ENCODE measurements at places on chromosomes 11 and 22.

- DNase-seq = no peak
Observed at GRCh38 chr11:115707180-115707905, 203.1 kb upstream of the CADM1 start.

GRCh38 chr11:88355887-88356286, 18.4 kb upstream of the CTSC start:
- DNase-seq = no peak

DNA sequence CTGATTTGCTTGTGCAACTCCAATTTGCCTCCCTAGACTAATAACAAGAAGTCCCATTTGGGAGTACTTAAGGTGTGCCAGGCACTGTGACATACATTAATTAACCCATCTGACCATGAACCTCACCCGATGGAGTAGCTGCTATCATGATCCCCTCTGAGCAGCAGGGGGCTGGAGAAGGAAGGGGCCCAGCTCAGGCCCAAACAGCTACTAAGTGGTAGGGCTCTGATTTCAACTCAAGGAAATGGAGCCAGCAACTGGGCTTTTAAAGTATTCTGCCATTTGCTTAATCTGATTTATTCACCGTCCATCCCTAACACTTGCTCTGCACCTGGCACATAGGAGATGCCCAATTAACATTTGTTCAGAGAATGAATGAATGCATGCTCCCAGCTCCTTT, 1.2 kb downstream of the CRYBB1 start:
- DNase-seq = no peak

DNA sequence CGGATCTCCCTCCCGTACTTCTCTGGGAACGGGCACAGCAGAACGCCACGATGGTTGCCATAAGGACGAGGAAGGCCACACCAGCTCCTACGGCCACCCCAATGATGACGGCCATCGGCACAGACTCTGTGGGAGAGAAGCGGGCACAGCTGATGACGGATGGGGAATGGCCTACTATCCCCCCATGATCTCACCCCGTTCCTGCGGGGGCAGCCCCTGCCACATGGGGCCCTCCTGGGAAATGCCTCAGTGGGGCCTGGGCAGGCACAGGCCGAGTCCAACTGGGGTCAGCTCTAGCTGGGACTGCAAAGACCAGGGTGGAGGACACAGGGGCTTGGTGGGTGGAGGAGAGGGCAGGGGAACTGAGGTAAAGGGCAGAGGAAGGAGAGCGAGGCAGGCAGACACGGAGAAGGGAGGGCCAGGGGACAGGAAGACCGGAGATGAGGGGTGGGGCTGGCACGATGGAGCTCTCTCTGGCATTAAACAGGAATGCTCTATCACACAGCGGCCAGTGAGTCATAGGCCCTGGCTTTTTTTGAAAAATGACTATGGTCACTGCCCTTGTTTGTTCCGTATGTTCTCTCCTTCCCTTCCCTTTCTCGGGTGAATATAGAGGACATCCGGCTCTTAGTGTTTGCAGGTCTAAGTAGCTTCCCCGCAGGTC, 76.0 kb downstream of the ST3GAL4 start:
- peak; percentile 60 for DNase-seq

DNA sequence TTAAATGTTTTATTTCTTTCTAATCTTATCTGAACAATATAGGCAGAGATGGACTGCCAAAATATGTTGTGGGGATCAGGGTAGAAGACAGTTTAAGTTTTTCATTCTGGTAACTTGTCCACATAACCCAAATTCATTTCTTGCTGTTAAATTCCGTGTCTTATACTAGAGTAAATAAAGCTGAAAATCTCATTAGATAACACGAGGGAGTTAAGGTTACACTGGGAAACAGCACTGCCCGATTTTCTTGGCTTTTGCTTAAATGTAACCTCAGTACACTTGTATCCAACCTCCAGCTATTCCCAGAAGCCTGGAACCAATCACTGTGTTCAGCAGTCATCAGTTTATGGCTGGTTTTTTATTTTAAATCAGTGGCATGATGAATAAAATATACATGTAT, 48.2 kb downstream of the MICAL3 start:
- no peak for DNase-seq

DNA sequence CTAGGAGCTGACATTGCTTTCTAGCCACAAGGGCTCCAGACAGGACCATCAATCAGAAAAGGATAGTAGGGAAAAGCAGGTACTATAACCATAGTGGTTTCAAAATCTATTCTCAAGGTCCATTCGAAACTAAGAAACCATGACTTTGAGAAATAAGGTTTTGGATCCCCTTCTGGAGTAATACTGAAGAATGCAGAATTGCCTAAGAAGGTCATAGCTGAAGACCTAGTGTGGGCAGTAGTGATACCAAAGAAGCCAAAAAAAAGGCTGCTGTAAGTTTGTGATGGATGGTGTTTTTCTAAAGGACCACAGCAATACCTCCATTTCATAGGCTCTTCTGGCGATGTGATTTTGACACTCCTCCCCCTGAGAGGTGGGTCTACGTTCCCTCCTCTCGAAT, 163.1 kb downstream of the MAML2 start:
- DNase-seq = no peak
